RPMI7951 (cell line): ENCODE measurements at places on chromosomes 12 and 14. TPM values are rescaled to one million over a fixed set of nuclear protein-coding genes. Genes with fewer than 3 reads are reported as not detected.

The ZNF891 gene
- total RNA-seq: 0.48 and 0.49 TPM in 2 replicates

The C1S gene
- total RNA-seq: 15.3 and 16.3 TPM in 2 replicates

The RGS6 gene
- under 0.01 TPM in 1 of 2 replicates, not detected in the other for total RNA-seq

The ALG10B gene
- 3.6 and 4.0 TPM in 2 replicates for total RNA-seq

The LRP1 gene
- total RNA-seq: 28.8 and 31.6 TPM in 2 replicates

The SLC4A8 gene
- total RNA-seq: 0.78 and 0.96 TPM in 2 replicates

The KRT85 gene
- not detected in 2 replicates for total RNA-seq

GRCh38 chr12:14416658-14417057, 51.2 kb downstream of the ATF7IP start:
- DNase-seq: peak; percentile 84

GRCh38 chr12:51600721-51601120, 9.7 kb downstream of the SCN8A start:
- DNase-seq: no peak

DNA sequence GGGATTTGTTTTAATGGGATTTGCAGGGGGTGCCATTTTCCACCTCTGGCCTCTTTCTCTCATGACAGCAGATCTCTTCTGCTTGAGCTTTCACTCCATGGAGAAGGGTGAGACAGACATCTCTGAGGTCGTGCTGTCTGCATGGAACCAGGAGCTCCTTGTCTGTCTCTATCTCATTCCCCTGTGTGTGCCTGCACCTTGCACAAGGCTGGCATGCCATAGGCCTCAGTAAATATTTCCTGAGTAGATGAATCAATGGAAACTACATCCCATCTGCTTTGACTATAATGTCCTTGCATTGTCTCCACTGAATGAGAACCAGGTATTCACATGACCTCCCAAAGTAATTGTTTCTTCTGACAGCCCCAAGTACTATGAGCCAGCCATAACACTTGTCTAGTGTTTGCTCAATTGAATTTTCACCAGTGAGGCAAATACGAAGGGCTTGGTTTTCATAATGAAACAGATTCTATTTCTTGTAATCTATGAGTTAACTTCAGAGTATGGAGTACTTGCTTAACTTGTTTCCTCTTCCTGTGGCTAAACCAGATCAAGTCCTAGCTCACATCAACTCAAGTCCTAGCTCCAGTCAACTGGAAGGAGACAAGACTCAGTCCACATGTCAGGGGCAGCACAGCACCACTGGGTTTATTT, 32.3 kb downstream of the KCNK13 start:
- DNase-seq: peak; percentile 69

DNA sequence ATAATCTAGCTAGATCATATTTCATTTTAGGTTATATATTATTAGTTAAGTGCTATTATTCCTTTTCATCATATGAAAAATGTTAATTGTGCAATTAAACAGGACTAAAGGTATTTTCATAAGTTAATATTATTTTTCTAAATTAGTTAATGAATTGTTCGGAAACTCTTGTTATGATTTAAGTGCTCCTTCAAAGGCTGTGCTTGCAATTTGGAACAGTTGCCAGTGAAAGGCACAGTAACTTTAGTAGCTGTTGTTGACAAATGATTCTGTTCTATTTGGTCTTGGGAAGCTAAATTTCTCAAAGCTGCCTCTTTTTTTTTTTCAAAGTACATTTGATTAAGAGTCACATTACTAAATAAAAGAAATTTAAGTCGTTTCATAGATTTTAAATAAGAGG, 40.7 kb downstream of the PTPRQ start:
- no peak for DNase-seq

- no peak for DNase-seq
Measured at GRCh38 chr14:99698236-99698635, 14.1 kb downstream of the CYP46A1 start.

GRCh38 chr12:104747330-104747729, 210.8 kb downstream of the SLC41A2 start:
- DNase-seq: no peak

DNA sequence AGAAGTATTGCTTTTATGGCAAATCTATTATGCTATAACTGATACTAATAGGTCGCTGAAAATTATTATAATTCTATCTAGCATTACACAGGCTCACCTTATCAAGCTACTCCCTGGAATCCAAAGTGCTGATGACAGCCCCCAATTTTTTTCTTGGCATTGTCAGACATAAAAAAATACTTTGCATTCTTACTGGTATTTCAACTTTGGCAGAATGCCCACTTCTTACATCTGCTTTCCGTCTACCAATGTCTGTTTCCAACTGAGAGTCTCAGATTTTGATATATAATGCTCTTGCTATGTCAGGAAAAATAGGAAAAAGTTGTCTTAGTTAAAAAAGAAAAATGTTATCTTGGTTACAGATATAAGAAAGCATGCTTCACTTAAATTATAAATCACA, 615.4 kb downstream of the C12orf50 start:
- DNase-seq: peak; percentile 37
